Karpas-422 (cell line): ENCODE measurements at places on chromosomes 1 and 21.

- H3K4me1 ChIP-seq: no peaks in the 10 kb centered on the region
- H3K4me3 ChIP-seq: no peak overlapping the region
- no peaks in the 10 kb centered on the region for H3K36me3 ChIP-seq
Observed at GRCh38 chr1:194517567-194517966, 1331.2 kb upstream of the B3GALT2 start.

- peak; percentile 67 for DNase-seq
- H3K4me1 ChIP-seq: peaks cover 8% of the 10 kb centered on the region
- no peak overlapping the region for H3K27ac ChIP-seq
- no peaks in the 10 kb centered on the region for H3K36me3 ChIP-seq
- no peak overlapping the region for H3K4me3 ChIP-seq
Observed at GRCh38 chr1:19656780-19657466, 7.8 kb upstream of the HTR6 start.

DNA sequence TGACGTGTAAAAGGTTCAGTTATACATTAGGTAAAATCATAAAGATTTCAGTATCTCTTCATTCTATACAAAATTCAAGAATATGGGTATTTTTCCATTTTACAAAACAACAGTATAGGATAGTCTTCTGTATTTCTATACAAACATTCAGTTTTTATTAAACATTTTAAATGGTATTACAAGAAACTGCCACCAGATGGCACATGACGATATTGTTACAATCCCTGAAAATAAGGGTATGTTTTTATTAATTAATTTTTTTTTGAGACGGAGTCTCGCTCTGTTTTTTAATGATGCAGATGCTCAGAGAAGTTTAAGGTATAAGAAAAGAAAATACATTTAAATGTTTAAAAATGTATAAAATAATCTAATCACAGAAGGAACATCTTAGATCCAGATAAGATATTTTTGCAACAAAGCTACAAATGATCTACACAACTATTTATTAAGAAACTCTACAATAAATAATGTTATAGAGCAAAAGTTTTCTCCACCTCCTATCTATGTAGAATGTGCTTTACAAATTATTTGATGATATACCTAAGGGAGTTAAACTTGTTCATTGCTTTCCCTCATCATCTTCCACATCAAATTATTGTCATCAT is 23.5 kb upstream of the RSBN1 start:
- DNase-seq: peak; percentile 90
- H3K4me3 ChIP-seq: no peak overlapping the region
- H3K27me3 ChIP-seq: no peaks in the 10 kb centered on the region
- H3K27ac ChIP-seq: no peak overlapping the region
- H3K4me1 ChIP-seq: peaks cover 2% of the 10 kb centered on the region

- H3K27ac ChIP-seq: no peak overlapping the region
- no peaks in the 10 kb centered on the region for H3K27me3 ChIP-seq
- no peak overlapping the region for H3K4me3 ChIP-seq
- DNase-seq: no peak
Observed at GRCh38 chr1:193181985-193182384, 4.4 kb downstream of the B3GALT2 start.

- DNase-seq: peak; percentile 58
- H3K27ac ChIP-seq: no peak overlapping the region
- no peaks in the 10 kb centered on the region for H3K36me3 ChIP-seq
- H3K4me1 ChIP-seq: peaks cover 7% of the 10 kb centered on the region
- no peaks in the 10 kb centered on the region for H3K27me3 ChIP-seq
Observed at GRCh38 chr1:109478806-109479205, 4.9 kb upstream of the ATXN7L2 start.

DNA sequence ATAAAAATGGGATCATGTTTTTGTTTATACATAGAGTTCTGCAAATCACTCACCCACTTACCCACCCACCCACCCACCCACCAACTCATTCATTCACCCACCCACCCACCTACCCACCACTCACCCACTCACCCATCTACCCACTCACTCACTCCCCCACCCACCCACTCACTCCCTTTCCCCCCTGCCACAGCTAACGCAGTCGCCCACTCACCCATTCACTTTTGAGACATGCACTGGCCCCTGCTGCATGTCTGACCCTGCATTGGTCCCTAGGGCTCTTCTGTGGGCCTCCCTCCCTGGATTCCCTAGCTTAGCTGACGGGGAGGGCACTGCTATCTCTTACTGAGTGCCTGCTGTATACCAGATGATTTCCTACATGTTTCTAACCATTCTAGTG is 100.4 kb upstream of the CSF3R start:
- peaks cover 35% of the 10 kb centered on the region for H3K4me1 ChIP-seq

DNA sequence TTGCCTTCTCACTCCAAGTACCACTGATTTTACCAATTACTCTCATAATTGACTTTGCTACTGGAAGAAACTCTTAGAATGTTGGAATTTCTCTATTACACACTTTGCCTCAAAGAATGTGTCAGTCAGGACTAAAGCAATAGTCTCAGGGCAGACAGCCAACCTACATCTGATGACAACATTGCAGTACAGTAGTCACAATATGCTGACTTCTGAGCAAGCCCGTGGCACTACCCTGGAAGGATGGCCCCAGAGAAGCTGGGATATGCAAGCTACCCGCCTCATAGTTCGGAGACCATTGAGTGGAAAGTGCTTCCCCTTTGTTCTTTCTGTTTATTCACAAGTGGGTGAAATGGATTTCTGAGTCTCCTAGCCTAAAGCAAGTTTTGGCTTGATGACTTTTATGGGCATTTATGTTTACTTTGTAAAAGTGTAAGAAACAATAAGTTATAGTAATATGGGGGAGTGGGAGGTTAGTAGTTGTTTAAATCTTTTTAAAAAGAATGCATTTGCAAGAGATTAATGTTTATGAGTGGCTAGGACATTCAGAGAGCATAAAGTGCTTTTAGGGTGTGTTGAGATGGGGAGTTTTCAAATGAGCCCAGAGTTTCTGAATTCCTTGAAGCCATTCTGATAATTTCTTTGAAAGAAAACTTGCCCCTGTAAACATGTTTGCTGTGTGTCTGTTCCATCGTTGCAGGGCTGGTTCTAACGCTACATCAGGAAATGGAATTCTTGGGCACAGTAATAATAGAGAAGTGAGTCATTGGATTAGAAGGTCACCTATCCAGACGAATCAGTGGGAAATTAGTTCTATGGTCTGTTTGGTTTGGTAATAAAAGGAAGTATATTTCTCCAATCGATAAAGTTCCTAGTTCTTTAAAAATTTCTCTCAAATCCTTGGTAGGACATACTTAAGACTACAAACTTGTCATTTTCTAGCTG is 63.8 kb downstream of the LMO4 start:
- no peaks in the 10 kb centered on the region for H3K36me3 ChIP-seq
- no peak for DNase-seq
- H3K27ac ChIP-seq: no peak overlapping the region
- H3K4me1 ChIP-seq: peaks cover 29% of the 10 kb centered on the region

GRCh38 chr21:36729310-36729970 is 30.5 kb downstream of the SIM2 start:
- no peak for DNase-seq
- no peaks in the 10 kb centered on the region for H3K4me1 ChIP-seq
- H3K36me3 ChIP-seq: no peaks in the 10 kb centered on the region

DNA sequence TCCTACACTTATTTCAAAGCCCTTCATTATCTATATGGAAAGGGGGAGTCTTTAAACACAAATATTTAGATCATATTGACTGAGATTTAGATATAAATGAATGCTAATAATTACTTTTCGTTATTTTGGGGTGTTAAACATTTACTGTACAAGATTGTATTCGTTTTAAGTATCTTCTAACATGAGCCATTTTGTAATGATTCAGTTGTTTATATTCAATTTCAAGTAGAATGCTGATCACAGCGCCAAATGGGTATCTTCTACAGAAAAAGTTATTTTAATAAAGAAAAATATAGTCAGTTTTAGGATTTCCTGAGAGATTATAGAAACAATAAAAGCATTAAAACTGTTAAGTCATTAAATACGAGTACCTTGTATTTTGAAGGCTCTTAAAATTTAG is 104.5 kb upstream of the HNRNPU start:
- peaks cover 19% of the 10 kb centered on the region for H3K4me1 ChIP-seq
- DNase-seq: no peak
- H3K4me3 ChIP-seq: no peak overlapping the region
- H3K36me3 ChIP-seq: no peaks in the 10 kb centered on the region

GRCh38 chr1:204989266-204990058 is 53.5 kb upstream of the CNTN2 start:
- H3K4me3 ChIP-seq: no peak overlapping the region
- no peaks in the 10 kb centered on the region; the same call in 1 of the 2 replicates for H3K27me3 ChIP-seq
- H3K36me3 ChIP-seq: no peaks in the 10 kb centered on the region
- H3K27ac ChIP-seq: no peak overlapping the region

DNA sequence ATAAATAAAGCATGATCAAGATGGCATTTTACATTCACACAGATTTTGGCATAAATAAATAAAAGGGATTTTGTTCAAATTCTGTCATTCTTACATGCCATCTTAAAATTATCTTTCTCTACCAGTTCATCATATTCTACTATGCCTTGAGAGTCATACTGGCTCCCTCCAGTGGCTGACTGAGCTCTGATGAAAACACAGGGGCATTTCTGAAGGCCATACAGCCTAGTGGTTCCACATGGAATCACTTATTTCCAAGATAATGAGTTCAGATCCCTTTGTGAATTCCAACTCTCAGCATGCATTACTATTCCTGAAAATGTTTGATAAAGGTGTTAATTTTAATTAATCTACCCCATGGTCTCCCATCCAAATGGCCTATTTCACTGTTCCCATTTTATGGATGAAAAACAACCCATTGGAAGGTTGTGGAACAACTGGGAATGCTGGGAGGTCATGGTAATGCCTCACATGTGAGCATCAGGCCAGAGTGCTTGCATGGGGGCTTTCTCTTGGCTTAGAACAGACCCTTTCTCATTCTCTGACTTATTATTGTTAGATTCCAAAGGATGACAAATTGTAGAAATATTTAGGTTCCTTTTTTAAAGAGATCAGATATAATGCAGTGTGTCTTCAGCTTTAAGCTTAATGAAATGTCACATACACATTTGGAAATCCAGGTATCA is 622.4 kb upstream of the PKN2 start:
- peak; percentile 79 for DNase-seq
- no peaks in the 10 kb centered on the region for H3K36me3 ChIP-seq
- H3K27me3 ChIP-seq: no peaks in the 10 kb centered on the region
- no peaks in the 10 kb centered on the region for H3K4me1 ChIP-seq
- no peak overlapping the region for H3K27ac ChIP-seq

DNA sequence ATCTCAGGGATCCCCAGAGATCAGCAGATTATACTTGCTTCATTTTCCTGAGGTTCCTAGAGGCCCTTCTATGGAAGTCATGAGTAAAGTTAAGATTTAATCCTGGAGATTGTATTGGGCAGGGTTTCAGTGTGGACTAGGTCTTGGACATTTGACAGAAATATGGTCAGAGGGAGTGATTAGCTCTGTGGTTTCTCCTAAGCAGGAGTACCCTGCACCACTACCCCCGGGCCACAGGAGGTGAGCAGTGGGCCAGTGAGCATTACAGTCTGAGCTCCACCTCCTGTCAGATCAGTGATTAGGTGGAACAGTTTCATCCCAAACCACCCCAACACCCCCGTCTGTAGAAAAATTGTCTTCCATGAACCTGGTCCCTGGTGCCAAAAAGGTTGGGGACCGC is 43.2 kb downstream of the PHACTR4 start:
- DNase-seq: peak; percentile 44
- peak overlapping the region; percentile 33; the same call in 1 of the 2 replicates for H3K27ac ChIP-seq
- H3K4me3 ChIP-seq: no peak overlapping the region
- H3K4me1 ChIP-seq: peaks cover 54% of the 10 kb centered on the region

GRCh38 chr1:247840818-247841217 is 878 bp downstream of the OR11L1 start:
- H3K27me3 ChIP-seq: no peaks in the 10 kb centered on the region
- H3K27ac ChIP-seq: no peak overlapping the region
- no peaks in the 10 kb centered on the region for H3K36me3 ChIP-seq
- no peak overlapping the region for H3K4me3 ChIP-seq
- no peaks in the 10 kb centered on the region for H3K4me1 ChIP-seq

DNA sequence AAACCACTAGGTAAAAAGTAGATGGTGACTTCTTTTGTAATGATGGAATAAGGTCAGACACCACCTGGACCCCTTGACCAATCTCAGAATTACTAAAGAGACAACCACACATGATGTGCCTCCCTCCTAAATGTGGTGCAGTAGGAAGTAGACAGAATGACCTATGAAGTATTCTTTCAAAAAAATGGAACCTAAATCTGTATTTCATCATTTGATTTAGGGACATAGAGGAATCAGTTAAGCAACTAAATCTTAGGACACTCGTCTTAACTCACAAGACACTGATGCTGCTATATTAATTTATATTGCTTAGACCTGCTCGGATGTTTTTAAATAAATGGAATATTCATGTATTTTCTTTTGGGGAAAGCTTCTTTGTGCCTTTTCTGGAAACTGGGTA is 80.9 kb upstream of the IRF2BP2 start:
- no peak overlapping the region for H3K4me3 ChIP-seq
- H3K4me1 ChIP-seq: no peaks in the 10 kb centered on the region
- no peaks in the 10 kb centered on the region for H3K36me3 ChIP-seq

- no peaks in the 10 kb centered on the region for H3K27me3 ChIP-seq
- H3K27ac ChIP-seq: no peak overlapping the region
- no peaks in the 10 kb centered on the region for H3K36me3 ChIP-seq
- H3K4me3 ChIP-seq: no peak overlapping the region
- DNase-seq: no peak
- H3K4me1 ChIP-seq: no peaks in the 10 kb centered on the region
Observed at GRCh38 chr1:6690186-6690585, 11.4 kb downstream of the DNAJC11 start.

DNA sequence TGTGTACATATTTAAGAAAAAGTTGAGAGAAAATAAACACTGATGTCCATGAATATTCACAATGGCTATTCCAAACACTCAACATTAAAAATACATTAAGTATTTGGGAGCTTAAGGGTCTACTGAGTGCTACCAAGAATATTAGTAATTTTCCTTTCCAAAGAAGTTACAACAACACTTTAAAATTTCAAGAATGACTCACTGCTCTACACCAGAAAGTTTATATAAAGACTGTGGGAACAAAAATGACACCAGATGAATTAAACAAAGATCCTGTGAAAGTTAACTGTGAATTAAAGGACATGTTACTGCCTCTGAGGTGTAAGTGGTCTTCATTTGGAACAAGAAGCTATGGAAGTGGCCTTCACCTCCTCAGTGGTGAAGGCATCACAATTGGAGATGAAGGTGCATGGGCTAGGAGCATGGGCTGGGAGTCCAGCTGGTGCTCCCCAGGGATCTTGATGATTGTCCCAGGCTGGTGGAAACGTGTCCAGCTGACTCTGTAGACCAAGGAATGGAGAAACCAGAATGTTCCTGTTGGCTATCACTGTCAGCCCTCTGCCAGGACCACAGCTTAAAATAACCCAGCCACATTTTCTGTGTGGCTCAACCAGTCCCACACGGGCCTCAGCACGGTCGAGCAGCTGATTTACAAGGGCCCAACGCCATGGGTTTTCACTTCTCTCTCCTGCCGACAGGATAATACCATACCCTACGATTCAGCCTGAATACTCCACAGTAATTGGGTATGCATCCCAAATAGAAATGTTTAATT is 28.8 kb downstream of the TAF5L start:
- no peaks in the 10 kb centered on the region for H3K27me3 ChIP-seq
- peaks cover 19% of the 10 kb centered on the region for H3K36me3 ChIP-seq
- H3K4me3 ChIP-seq: no peak overlapping the region
- H3K27ac ChIP-seq: no peak overlapping the region
- H3K4me1 ChIP-seq: no peaks in the 10 kb centered on the region
- DNase-seq: no peak
